Stimulated activated CD4-positive, alpha-beta T cell treated with anti-CD3 and anti-CD28 coated beads, Interleukin-1b, Interleukin-23, amount 100 ng/mL, for 48 hours (primary cell): ENCODE measurements at places on chromosomes 1 and 21.

GRCh38 chr1:203173566-203173965 is 2.1 kb downstream of the MYBPH start:
- no peak for DNase-seq

GRCh38 chr1:243363832-243364231 is 108.0 kb downstream of the SDCCAG8 start:
- DNase-seq: no peak

DNA sequence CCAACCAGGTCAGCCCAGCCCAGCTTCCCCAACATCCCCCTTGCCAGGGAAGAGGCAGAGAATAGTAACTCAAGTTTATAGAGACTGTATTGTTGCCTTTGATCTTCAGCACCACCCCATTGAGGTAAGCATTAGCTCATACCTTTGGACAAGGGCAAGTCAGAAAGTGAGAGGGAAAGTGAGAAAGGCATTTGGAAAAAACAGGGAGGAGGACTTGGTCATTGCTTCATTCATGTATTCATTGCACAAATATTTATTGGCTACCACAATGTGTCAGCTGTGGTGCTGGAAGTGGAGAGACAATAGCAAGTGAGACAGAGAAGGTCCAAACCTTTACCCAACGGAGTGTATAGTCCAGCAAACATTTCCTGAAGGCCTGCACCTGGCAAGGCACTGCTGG is 561.2 kb downstream of the KIF26B start:
- DNase-seq: no peak

- no peak for DNase-seq
Observed at GRCh38 chr1:235244974-235245592, 82.9 kb downstream of the ARID4B start.

DNA sequence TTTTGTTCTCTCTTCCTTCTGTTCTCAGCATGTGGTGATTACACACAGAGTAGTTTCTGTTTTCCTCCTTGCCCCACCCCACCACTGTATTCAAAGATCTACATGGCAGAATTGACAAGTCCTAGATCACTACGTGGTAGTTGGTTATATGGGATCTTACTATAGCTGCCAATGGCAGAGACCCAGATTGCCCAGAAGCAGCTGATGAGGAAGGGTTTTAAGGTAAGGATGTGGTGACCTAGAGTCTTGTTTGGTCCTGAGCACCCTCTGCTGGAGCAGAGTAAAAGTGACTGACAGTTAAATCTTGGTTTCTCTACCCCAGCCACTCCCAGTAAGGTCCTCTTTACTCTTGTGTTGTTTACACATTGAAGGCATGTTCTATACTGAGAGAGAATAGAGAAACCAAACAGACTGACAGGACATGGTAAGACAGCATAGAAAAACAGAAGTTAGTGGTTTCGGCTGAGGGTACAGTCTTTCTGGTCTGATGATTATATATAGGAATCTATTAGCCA is 22.8 kb upstream of the STRIP1 start:
- no peak for DNase-seq

- no peak for DNase-seq
Observed at GRCh38 chr21:42056468-42056867, 14.6 kb upstream of the UMODL1 start.

DNA sequence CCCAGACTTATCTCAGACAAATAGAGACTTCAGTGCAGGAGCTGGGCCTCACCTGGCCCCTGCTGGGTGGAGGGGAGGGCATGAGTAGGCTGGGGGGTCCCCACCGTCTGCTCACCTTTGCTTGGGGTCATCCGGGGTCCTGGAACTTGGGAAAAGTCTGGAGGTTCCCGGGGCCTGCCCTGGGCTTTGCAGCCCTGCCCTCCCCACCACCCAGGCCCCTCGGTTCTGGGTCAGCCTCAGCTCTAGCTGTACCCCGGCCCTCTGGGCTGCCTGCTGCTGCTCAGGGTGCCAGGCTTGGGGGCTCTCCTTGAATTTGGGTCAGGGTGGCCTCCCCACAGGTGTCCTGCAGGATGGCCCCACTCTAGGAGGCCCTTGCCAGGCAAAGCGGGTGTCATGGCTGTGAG is 2.4 kb upstream of the TMEM52 start:
- DNase-seq: no peak

- no peak for DNase-seq
Observed at GRCh38 chr1:175232335-175232734, 39.8 kb upstream of the KIAA0040 start.

DNA sequence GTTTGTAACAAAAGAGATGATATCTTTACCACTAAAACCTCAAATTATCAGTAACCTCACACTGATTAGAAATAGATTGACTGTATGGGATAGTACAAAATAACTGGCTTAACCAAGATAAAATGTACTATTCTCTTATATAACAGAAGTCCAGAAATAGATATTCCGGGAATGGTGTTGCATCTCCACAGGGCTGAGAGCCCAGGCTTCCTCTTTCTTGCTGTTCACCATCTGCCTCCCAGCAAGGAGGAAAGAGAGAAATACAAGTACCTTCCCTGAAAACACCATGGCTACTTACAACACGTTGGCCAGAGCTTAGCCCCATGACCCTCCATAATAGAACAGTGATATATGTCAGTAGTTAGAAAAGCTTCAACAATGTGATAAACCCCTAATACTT is 47.0 kb upstream of the KCNK1 start:
- no peak for DNase-seq

DNA sequence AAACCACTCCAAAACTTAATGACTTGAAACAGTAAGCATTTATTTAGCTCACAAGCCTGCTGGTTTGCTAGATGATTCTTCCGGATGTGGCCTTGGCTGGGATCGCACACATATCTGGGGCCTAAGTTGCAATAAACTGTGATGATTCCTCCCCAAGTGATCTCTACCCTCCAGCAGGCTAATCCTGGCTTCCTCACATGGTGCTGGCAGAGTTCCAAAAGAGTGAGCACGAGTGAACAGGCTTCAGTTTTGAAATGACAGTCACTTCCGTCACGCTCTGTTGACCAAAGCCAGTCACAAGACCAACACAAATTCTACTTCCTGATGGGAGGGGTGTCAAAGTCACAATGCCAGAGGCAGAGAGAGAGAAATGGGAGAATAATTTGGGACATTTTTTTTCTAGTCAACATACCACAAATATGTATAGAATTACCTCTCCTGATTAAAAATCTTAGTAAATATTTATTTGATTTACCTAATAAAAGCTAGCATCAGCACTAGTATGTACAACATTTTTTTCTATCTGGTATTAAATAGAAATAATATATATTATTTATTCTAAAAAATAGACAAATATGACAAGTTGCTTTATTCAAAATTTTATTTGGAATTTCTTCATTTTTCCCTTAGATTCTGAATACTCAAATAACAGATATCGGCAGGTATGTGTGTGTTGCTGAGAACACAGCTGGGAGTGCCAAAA is 292.7 kb downstream of the TPR start:
- peak; percentile 7 for DNase-seq

GRCh38 chr1:155006601-155007101 is 4.0 kb downstream of the ZBTB7B start:
- DNase-seq: no peak

GRCh38 chr1:40076895-40077312 is 20.1 kb downstream of the PPT1 start:
- no peak for DNase-seq

DNA sequence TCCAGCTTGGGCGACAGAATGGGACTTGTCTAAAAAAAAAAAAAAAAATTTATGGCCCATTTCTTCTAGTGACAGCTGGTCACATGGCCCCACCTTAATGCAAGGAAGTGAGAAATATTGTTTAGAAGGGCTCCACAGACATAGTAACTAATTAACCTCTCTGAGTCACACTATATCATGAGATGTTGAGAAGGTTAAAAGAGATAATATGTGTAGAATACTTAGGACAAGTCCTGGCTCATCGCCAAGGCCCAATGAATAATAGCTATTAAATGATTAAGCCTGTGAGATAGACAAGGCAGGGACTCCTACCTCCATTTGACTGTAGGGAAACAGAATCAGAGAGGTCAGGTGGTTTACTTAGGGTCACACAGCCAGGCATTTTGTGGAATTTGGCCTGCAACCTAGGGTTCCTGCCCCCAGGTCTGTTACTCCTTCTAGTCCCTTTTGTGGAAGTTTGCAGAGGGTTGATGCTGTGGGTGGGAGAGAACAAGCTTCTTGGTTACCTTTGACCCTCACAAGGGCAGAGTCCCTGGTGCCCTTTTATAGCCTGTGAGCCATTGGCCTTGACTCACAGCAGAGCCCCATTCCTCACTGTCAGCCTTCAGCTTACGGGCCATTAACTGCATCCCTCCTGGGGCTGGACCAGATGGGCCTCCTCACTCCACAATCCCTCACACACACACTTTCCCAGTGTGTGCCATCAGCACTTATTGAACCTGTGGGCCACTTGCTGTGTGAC is 48.5 kb downstream of the OPRD1 start:
- DNase-seq: no peak

GRCh38 chr1:194068446-194069167 is 882.2 kb upstream of the B3GALT2 start:
- DNase-seq: no peak

GRCh38 chr21:37408464-37409193 is 42.1 kb downstream of the DYRK1A start:
- DNase-seq: no peak

GRCh38 chr1:33641104-33641830 is 168.8 kb downstream of the ZSCAN20 start:
- DNase-seq: no peak

DNA sequence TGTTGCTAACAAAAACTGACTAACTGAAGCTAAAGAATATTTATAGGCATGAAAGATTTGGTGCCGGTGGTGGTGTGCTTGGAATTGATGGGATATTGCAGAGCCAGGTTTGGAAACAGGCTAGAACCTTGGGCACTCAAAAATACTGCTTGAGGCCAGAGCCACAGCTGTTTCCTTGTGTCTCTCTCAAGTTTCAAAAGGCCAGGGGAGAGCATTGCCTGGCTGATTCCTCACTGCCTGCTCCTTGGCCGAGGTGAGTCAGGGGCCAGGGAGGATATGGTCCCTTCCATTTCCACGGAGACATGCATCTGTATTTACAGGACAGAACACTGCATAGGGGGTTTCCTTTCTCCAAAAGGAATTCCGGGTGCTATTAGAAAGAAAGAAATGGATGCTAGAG is 36.1 kb upstream of the IVNS1ABP start:
- DNase-seq: no peak

DNA sequence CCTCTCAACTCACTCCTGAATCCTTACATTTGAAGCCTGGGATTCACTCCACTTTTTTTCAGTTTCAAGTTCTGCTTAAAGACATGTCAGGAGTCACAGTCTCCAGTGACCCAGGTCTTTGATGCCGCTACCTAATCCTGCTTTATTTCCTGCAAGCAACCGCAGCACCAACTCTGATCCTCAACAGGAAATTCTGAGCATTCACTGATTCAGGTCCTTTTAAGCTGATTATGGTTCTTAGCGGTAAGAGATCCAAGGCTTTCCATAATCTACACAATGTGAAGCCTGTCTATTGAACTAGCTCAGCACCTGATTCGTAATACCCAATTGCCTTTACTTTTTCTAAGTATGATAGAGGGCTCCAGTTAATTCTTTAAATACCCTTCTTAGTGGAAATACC is 43.7 kb upstream of the PIGC start:
- DNase-seq: no peak

DNA sequence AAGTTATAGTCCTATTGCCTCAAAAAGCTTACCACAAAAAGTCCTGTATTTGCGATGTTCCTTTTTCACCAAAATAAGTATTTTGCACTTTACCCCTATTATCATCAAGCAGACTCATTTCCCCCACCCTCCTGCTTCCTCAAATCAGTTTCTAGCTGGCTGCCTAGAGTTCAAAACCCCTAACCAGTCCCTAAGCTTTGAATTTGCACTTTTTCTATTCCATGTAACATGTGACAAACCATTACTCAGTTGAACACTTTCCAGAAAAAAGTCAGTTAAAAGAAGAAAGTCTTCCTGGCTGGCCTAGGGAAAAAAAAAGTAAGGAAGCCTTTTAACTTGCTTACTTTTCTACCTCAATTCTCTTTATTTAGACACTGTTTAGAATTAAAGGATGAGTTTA is 8.2 kb downstream of the CEP170 start:
- DNase-seq: no peak
